Urinary bladder (tissue), 4 donors: ENCODE measurements at places on chromosomes 1 and 21.

DNA sequence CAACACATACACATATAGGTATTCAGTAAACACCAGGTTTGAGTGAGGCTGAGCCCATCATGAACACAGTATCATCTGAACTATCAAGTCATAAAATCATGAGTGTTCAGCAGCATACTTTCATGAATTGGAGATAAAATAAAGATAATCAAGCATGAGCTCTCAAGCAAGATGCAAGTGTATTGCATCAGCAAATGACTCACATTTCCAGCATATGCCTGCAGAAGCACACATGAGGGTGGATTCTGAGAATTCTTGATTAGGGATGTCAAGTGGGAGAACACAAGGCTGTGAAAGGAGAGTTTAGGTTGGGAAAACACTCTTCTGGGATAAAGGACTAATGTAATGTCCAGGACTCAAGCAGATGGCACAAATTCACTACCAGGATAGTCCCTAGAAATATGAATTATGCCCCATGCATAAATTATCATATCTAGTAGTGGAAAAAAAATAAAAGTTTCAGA, 299.2 kb downstream of the SRGAP2C start:
- DNase-seq, result no peak

DNA sequence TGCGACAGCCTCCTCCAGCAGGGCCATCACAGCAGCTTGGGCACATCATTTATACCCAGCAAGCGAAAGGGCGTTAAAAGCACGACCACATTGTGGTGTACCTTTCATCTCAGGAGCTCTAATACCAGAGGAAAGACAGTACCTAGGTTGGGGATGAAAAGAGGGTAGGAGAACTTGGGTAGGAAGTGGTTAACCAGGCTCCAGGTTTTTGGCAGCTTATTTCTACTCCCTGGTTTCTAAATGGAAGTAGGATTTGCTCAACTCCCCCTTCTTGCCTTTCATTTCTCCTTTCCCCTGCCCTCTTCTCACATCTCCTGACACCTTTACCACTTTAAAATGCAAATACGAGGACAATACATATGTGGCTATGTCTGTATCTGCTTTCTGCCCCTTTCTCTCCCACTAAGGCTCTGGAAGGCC, 30.2 kb downstream of the FAM177B start:
- no peak for DNase-seq

DNA sequence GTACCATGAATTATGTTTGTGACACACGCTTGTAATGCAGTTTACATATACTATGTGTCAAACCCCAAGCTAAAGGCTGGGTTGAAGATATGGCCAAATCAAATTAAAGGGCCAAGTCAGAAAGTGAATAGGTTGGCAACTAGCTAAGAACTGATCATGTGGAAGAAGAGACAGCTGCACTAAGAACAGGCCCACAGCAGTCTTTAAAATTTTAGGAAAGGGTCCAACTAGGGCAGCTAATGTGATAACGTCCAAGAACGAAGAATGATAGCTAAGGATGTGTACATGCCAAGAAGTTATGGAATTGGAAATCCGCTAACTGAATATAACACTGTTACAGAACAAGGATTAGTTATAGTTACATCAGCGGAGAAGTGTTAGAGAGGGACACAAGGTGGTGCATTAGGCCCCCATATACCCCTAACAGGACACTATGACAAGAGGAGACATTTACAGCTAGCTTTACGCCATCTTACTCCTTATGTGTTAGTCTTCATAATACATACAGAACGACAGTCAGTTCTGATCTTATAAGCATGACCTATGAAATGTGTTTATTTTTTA, 6.5 kb upstream of the RNF2 start:
- no peak for DNase-seq

- no peak for DNase-seq
Observed at GRCh38 chr1:96730574-96731298, 9.2 kb downstream of the PTBP2 start.
